ENCODE measurements at places on chromosomes 16 and 17. TPM values are rescaled to one million over a fixed set of nuclear protein-coding genes. Genes with fewer than 3 reads are reported as not detected.

Gene INCA1
- total RNA-seq, result 0.42 TPM

- no peak for DNase-seq
Observed at GRCh38 chr16:23384878-23385277, 68.1 kb downstream of the COG7 start.

- no peak for DNase-seq
Observed at GRCh38 chr17:27568811-27569210, 62.2 kb upstream of the LGALS9 start.

DNA sequence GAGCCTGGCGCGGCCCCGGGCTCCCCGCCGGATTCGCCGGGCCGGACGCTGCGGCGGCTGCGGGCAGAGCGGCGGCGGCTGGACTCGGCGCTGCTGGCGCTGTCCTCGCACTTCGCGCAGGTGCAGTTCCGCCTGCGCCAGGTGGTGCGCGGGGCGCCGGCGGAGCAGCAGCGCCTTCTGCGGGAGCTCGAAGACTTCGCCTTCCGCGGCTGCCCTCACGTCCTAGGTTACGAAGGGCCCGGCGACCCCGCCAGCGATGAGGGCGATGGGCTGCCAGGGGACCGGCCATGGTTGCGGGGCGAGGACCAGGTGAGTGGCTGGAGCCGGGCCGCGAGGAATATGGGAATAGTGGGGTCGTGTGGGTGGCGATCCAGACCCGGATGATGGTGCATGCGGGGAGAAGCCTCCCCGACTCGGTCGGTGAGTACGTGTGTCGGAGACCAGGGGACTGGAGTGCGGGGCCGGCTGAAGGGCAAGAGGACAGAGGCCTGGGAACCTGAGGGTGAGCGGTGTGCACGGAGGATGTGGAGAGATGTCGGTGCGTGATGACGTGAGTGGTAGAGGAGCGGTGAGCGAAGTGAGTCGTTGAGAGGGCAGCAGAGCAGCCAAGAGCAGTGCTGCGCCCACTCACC, 517 bp downstream of the RUNDC1 start:
- DNase-seq, result peak; percentile 88

DNA sequence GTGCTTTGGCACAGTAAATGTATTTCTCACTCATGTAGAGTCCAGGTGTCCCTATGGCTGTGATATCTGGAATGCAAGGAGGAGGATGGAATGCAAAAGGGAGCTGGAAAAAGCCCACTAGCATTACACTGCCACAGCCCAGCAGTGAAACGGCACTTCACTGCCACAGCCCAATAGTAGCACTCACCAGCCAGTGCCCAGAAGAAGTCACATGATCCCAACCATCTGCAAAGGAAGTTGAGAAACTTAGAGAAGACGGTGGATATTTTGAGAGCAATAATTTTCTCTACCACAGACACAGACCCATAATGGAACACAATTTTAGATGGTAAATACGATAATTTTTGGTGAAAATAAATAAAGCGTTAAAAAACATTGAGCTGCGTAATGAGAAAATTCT, 51.8 kb downstream of the C16orf82 start:
- DNase-seq, result no peak

Gene LDHD
- total RNA-seq, result 13.7 TPM

Gene NXN
- total RNA-seq, result 127 TPM

- peak; percentile 64 for DNase-seq
Observed at GRCh38 chr16:48535831-48536613, 74.0 kb downstream of the N4BP1 start.

DNA sequence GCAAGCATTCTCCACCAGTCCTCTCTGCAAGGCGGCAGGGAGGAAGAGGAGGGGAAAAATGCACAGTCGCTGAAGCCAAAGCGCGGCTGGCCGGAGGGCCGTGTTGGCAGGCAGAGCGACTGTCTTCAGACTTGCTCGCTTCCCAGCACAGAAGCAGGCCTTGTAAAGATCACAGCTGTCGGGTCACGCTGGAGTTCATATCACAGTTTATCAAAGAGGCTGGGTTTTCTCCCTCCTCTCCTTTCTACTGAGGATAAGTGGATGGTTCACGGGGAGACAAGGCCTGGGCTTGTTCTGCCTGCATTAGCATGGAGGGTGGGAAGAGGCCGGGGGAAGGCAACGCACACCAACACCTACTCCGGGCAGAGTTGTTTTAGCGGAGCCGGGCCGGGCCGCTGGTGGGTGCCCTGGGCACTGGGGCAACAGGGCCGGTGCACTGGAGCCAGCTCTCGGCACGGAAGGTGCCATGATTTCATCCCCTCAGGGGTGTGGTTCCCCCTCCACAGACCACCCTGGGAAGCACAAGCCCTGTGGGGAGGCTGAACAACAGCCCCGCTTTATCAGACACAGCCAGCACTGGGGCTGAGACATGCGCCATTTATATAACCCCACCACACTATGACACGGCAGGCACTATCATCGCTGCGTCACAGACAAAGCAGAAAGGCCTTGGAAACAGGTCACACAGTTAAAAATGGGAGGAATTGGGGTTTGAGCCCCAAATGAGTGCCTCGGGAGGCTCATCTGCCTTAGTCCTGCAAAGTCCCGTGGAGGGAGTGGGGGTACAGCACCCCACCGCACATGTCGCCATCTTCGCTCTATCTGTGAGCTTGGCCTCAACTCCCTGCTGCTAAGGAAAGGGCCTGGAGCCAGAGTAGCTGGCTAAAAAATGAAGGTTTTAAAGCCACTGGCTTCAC, 40.3 kb upstream of the MTSS2 start:
- no peak for DNase-seq

DNA sequence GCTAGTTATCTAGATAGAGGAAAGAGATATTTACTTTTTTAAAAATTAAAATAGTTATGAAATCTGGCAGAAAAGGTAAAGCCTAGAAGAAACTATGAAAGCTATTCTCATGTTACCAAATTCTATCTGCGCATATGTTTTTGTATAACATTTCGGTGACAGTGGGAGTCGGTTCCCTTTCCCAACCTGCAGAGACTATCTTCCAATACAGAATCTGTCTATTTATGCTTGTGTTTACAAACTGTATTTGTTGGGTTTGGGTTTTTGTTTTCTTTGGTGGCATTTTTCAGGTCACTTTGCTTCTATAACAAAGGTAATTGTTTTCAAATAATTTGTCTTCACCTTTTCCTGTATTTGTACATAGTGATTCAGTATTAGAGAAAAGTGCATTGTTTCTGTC, 69.8 kb downstream of the YPEL2 start:
- DNase-seq, result no peak

- no peak for DNase-seq
Observed at GRCh38 chr17:41633556-41634199, 9.3 kb upstream of the KRT17 start.

- peak; percentile 44 for DNase-seq
Observed at GRCh38 chr16:22317001-22317530, 19.9 kb downstream of the POLR3E start.

- DNase-seq, result peak; percentile 83
Observed at GRCh38 chr16:66899945-66900710, 18.6 kb downstream of the CDH16 start.

- DNase-seq, result peak; percentile 78
Observed at GRCh38 chr17:1999557-2000251, 25.4 kb downstream of the RTN4RL1 start.

DNA sequence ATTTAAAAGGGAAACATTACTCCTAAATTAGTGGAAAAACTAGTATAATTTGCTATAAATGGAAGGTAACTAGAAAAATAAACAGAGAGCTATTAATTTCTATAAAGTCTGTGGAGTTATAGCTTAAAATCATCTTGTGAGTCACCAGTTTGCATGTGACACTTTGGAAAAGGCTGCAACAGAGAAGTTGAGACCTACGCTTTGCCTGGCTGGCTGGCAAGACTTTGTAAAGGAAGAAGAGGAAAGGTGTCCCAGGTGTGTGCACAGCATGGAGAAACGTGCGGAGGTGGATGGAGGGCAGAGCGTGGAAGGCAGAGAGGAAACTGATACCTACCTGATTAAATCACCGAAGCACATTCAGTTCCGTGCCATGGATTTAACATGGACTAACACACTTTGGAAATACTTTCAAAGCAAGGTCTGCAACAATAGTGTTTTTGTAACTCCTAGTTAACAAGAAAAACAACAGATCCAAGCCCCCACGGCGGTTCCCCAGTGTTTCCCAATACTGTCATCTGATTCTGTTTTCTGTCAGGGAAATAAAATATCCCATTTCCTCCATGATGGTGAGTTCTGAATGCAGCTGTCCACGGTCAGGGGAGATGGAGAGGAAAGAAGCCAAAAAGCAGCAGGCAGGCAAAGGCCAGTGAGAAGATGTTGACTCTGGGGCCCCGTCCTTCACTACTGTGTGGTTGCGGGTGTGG, 134.8 kb downstream of the XYLT1 start:
- DNase-seq, result no peak

GRCh38 chr16:51697454-51697853, 546.4 kb upstream of the SALL1 start:
- DNase-seq, result no peak

Gene DOC2B
- 0.04 TPM for total RNA-seq

Gene NPIPA2
- 0.94 TPM for total RNA-seq

GRCh38 chr16:11129378-11129781, 126.6 kb downstream of the SOCS1 start:
- DNase-seq, result no peak

Gene VPS4A
- 33.2 TPM for total RNA-seq

- no peak for DNase-seq
Observed at GRCh38 chr17:80582165-80582564, 37.5 kb downstream of the RPTOR start.

Gene GRAPL
- not detected for total RNA-seq

GRCh38 chr17:28948873-28949184, 2.5 kb downstream of the PHF12 start:
- no peak for DNase-seq

Gene TEKT1
- not detected for total RNA-seq

DNA sequence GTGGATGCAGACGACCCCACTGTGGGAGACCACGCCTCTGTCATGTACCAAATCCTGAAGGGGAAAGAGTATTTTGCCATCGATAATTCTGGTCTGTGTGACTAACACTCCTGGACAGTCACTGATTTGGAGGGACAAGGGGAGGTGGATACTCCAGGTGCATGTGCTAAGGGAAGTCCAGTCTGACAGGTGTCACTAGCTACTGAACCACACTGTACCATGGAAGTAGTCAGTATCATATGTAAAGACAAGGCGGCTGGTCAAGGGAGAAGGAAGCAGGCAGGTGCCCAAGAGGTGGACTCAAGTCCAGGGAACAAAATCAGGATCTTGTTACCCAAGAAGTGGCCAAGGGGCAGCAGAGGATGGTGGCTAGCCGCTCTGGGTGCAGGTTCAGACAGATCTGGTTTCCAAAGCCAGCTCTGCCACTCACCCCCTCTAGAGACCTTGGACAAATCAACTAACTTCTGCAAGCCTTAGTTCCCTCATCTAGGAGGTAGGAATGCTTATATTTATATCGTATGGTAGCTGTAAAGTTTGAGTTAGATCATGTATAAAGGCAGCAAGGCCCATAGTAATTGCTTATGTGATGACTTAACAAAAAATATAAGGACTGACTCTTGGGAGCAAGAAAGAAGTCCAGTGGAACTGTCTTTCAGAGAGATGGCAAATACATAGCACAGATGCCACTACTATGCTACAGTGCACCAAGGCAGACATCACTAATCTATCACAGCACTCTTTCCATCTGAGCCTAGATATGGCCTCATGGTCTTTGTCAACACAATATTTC, 22.1 kb downstream of the CDH5 start:
- DNase-seq, result no peak

Gene WWP2
- 28.3 TPM for total RNA-seq

DNA sequence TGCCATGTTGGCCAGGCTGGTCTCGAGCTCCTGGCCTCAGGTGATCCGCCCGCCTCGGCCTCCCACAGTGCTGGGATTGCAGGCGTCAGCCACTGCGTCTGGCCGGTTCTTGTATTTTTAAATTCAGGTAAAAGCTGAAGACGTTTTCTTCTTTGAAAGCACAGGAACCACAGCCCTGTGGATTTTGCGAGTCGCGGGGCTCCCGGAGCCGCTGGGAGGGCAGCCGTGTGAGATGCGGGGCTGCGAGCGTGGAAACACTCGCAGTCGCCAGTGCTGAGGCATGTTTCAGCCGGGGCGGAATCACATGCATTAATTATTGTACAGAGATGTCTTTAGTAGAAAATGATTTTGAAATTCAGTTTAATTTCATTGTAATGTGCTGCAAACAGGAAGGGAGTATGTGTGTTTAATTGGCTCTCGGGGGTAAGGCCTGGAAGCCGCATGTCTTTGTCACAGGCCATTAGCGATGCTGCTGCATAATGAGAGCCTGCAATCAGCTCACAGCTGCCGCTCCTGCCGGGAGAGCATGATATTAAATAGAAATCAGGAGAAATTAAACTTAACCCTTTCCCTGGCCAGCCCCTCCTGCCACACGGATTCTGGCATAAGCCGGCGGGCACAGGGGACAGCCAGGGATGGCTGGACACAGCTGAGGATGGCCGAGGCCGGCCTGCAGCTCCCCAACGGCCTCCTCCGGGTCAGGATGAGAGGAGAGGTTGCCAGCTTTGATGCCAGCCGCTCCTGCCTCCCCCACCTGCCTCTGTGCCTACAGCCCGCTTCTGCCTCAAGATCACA, 35.4 kb upstream of the CDH15 start:
- no peak for DNase-seq

- no peak for DNase-seq
Observed at GRCh38 chr17:76920364-76921139, 52.3 kb downstream of the MGAT5B start.

DNA sequence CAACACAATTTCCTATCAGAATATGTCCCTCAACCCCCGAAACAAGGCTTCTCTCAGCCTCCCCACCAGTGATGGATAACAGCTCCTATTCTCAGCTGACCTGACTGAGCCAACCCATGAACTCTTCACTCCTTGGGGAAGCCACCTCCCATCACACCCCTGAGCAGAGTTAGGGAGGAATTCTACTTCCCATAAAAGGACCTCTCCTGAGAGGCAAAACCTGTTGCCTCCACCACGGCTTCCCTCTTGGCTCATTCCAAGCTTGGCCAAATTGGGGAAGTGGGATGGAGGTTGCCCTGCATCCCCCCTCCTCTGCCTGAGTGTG, 5.7 kb upstream of the RASL10B start:
- no peak for DNase-seq

- no peak for DNase-seq
Observed at GRCh38 chr17:6994666-6995256, 1.1 kb upstream of the ALOX12 start.

DNA sequence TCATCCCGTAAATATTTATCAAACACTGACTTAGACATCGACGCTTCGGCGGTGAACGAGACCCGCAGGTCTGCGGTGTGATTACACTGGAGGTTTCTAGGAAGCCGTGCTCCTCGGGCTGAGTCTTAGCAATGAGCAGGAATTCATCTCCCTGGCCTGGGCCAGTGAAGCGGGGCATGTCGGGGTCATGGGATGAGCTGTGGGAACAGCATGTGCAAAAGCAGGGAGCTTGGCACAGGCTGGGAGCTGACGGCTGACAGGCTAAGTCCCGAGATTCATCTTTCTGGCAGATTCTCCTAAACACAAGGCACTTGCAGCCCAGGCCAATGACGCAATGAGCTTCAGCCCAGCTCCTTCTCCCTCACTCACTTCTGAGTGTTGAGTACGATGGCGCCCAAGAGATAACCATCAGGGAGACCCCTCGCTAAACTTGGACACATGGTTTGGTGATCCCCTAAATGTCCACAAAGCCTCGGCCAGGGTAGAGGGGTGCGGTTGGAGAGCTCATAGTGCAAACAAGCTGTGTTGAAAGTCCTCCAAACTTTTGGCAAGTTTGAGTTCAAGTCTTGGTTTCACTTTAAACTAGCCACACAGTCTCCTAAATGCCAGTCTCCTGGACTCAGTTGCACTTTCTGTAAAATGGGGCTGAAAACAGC, 12.8 kb downstream of the CRISPLD2 start:
- no peak for DNase-seq

GRCh38 chr17:16929035-16929680, 42.8 kb downstream of the TNFRSF13B start:
- DNase-seq, result peak; percentile 47

GRCh38 chr17:46128453-46128852, 64.8 kb downstream of the KANSL1 start:
- DNase-seq, result no peak

All from H7 (cell line).